ENCODE measurements at places on chromosomes 2 and 18.

DNA sequence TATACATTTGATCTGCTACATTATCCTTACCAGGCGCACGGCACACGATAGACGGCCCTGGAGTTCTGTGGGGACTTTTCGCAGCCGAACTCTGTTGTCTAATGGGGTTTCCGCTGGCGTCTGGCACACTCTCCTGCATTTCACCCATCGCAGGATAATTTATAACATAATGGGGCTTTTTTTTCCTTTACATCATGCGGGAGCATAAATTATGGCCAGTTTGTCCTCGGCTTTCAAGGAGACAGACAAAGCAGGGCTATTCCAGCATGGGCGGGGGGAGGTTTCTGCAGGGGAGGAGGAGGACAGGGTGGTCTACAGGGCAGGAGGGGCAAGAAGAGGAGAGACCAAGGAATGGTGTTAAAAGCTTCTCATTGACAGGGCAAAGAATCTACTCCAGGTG lies 279.8 kb downstream of the CELF4 start:
- no peak for DNase-seq

DNA sequence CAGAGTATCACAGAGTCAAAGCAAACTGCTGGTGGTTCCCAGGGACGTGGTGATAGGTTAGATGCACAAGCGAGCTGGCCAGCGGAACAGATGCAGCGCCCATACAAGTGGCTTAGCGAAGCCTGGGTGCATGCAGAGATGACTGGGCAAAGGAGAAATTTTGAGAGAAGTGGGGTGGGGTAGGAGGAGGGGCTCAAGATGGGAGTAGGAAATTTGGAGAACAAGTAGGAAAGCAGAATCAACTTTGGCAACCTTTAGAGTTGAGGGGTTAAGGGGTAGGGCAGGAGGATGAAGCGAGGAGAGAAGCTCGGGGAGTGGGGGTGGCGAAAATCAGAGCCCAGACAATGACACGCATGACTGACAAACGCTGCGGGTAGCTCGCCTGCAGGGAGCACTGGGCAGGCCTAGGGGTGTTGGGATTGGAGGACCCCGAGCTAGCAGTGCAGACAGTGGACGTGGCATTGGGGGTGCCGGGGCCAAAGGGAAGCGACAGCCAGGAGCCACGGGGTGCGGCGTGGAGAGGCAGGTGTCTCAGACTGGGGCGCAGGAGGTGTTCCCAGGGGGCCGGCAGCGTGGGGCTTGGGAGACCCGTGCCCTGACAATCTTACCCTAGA lies 431 bp downstream of the FAM98A start:
- no peak for DNase-seq

DNA sequence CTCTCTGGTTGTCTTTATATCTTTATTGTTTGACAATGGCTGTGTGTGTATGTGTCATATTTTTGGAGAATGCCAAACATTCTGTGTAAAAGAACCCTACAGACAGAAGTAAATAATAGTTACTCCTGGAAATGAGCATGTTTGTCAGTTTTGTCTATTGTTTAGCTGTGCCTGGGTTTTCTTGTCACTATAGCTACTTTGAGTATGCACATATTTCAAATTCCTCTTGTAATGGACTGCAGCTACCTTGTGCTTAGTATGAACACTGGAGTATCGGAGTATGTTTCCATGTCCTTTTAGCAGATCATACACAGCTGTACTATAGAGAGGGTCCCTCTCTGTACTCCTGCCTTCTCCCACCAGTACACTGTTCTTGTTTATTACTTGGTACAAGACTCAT lies 58.0 kb upstream of the DOCK10 start:
- DNase-seq, result no peak

DNA sequence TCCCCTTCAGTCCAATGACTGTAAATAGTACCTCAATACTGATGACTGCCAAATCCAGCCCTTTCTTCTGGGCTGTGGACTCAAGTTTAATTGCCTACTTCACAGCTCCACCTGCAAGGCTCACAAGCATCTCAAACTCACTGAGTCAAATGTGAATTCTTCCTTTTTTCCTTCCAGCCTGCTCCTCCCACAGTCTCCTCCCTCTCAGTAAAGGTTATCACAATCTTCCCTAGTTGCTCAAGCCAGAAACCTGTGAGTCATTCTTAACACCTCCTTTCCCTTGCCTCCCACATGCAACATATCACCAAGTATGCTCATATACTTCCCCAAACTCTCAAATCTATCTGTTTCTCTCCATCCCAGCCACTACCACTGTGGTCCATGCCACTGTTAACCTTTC lies 3.7 kb upstream of the MFSD6 start:
- no peak for DNase-seq

DNA sequence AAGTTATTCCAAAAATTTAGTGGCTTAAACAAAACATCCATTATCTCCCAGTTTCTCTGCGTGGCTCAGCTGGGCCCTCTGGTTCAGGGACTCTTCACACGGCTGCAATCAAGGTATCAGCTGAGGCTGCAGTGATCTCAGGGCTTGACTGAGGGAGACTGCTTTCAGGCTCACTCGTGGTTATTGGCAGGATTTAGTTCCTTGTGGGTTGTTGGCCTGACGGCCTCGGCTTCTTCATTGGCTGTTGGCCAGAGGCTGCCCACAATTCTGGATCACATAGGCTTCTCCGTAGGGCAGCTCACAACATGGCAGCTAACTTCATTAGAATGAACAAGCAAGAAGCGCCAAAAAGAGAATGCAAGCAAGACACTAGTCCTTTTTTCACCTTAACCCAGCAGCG lies 90.1 kb downstream of the ABI2 start:
- DNase-seq, result no peak

All from fibroblast of the conjunctiva (primary cell).